ENCODE measurements at places on chromosomes 11 and 22.

DNA sequence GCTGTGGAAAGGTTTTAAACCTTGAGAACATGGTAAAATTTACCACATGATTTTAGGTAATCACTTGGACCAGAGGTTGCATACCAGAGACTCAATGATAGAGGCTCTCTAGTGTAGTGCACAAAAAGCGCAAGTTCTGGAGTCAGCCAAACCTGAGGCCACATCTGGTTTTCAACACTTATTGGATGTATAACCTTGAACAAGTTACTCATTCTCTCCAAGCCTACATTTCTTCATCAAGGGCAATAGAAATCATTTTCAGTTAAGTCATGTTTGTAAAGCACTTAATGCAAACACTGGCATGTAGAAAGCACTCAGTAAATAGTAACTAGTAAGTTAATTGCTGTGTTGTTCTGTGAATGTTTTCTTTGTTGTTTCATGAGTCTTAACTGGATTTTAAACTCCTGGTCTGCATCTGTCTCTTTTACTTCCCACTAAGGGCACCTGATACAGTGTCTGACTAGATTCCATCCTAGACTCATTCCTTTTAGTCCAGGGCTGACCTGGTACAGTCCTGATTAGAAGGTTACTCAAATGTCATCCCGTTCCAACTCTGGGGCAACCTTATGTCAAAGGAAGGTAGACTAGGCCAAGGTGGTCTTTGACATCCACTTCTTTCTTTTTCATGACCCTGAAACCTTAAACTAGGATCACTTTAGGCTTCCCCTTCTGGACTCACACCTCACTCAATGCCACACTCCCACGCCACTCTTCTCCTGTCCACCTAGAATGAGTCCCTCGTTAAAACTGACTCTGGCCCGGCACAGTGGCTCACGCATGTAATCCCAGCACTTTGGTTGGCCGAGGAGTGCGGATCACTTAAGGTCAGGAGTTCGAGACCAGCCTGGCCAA is 34.5 kb upstream of the EED start:
- DNase-seq, result no peak

GRCh38 chr22:37560608-37561211 is 430 bp downstream of the CDC42EP1 start:
- no peak for DNase-seq

DNA sequence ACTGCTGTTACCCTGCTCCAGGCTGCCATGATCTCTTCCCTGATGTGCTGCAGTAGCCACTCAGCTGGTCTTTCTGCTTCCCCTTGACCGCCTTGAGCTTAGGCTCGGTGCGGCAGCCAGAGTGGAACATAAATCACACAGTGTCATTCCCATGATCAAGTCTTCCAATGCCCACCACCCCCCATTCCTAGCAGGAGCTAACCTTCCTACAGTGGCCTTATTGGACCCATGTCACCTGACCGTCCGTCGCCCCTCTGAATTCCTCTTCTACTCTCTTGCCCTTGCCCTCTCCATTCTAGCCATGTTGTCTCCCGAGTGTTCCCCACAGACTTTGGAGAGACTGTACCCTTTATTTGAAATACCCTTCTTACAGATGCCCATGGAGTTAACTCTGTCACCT is 43.4 kb downstream of the OTOG start:
- no peak for DNase-seq

- no peak for DNase-seq
Observed at GRCh38 chr22:19545935-19546207, 21.7 kb upstream of the CLDN5 start.

GRCh38 chr11:45902452-45903380 is 4.4 kb downstream of the FREY1 start:
- DNase-seq, result no peak

DNA sequence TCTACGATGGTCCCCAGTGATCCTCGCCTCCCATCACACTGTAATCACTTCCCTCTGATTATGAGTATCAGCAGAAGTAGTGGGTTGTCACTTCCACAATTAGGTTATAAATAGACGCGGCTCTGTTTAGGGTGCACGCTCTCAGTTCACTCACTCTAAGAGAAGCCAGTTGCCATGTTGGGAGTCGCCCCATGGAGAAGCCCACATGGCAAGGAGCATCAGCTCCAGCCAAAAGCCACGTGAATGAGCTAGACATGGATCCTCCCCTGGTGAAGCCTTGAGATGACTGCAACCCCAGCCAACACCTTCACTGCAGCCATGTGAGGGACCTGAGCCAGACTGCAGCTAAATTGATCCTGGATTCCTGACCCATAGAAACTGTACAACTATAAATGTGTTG is 26.4 kb upstream of the MYOD1 start:
- no peak for DNase-seq

GRCh38 chr11:70026012-70026411 is 52.1 kb upstream of the ANO1 start:
- no peak for DNase-seq
